ENCODE measurements at places on chromosomes 4 and X. TPM values are rescaled to one million over a fixed set of nuclear protein-coding genes. Genes with fewer than 3 reads are reported as not detected.

The MGAT4D gene
- total RNA-seq = not detected

The SCRG1 gene
- total RNA-seq = not detected

The DACH2 gene
- total RNA-seq = not detected

The TRIM60 gene
- total RNA-seq = not detected
